ENCODE measurements at places on chromosomes 4 and X.
A peak's percentile ranks its signal among the peaks of the same experiment; 100 is the strongest.

GRCh38 chrX:87515836-87516235 lies 1.8 kb upstream of the KLHL4 start:
- no peak for DNase-seq

GRCh38 chr4:153785910-153786721 lies 2.8 kb downstream of the SFRP2 start:
- DNase-seq, result peak; percentile 33

GRCh38 chrX:154650221-154650510 lies 3.2 kb downstream of the CTAG2 start:
- DNase-seq, result no peak

GRCh38 chr4:154781983-154782293 lies 866 bp downstream of the RBM46 start:
- DNase-seq, result peak; percentile 14

DNA sequence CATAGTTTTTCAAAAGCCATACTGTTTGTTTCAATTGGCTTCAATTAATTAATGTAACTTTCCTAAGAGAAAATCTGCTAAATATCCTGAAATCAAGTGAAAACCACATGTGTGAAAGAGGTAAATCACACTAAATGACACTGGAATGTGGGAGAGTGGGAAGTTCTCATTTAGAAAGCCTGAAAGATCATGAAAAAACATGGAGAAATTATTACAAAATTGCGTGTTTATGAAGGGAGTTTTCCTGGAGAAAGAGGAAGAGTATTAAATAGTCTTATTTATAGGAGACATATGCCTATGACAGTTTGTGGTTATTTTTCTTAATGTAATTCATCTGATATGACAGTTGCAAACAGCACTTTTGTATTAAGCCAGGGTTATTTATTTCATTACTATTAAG lies 183.7 kb downstream of the DKK2 start:
- no peak for DNase-seq

GRCh38 chr4:150149381-150149780 lies 71.1 kb downstream of the DCLK2 start:
- peak; percentile 53 for DNase-seq

DNA sequence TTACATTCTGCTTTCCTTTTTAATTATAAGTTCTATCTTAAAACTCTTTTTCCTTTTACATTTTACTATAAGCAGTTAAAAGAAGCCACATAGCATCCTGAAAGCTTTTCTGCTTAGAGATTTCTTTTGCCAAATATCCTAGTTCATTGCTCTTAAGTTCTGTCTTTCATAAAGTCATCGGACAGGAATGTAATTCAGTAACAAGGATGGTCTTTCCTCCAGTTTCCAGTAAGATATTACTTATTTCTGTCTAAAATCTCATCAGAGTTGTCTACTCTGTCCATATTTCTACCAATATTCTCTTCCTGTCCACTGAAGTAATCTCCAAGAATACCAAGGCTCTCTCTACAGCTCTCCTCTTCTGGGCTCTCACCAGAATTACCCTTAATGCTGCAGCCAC lies 37.5 kb upstream of the ADH1C start:
- peak; percentile 12 for DNase-seq

DNA sequence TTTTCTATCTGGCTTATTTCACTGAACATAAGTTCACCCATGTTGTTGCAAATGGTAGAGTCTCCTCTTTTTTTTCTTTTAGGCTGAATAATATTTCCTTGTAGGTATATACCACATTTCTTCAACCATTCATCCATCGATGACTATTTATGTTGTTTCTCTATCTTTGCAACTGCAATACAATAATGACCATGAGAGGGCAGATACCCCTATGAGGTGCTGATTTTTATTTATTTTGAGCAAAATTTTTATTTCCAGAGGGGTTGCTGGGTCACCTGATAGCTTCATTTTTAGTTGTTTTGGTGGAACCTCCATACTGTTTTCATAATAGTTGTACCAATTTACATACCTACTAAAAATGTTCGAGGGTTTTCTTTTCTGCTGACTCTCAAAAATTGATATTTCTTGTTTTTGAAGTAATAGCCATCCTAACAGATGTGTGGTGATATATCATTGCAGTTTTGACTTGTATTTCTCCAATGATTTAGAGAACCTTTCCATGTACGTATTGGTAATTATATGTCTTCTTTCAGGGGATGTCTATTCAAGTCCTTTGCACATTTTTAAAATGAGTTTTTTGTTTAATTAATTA lies 1697.0 kb downstream of the PCDH7 start:
- DNase-seq, result no peak

DNA sequence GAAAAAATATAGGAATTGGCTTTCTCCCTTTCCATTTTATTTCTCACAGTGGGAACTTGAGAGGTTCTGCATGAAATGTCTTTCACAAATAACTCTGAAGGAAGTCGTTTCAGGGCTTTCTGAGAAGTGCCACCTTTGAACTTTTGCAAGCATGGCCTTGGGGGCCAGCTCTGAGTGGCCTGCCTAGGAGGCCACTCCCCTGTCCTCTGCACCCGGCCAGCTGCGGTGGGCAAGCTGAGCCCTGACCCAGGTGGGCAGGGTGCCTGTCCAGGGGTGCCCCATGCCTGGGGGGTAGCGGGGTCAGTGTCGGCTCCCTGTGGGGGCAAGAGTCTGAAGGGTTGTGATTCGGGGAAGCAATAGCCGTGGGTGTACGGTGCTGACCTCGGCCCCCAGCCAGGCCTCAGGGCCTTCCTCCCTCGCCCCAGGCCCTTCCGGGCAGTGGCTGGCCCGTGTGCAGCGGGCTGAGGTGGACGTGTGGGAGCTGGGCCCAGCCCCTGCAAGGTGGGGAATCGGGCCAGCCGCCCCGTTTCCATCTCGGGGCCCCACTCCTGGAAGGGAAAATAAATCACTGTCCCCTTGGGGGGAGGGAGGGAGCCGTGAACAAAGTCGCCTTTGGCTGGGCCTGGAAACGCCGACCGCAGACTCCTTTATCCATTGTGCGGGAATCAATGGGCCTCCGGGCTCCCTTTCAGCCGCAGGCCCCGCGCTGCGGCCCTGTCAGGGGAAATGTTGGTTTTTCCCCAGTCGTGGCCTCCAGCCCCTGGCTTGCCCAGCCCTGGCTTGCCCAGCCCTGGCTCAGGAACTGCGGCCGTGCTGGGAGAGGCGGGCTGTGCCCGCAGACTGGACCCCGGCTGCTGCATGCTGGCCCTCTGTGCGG lies 3.1 kb downstream of the FGFRL1 start:
- no peak for DNase-seq

GRCh38 chrX:146056511-146057081 lies 239.0 kb downstream of the SLITRK2 start:
- DNase-seq, result no peak

DNA sequence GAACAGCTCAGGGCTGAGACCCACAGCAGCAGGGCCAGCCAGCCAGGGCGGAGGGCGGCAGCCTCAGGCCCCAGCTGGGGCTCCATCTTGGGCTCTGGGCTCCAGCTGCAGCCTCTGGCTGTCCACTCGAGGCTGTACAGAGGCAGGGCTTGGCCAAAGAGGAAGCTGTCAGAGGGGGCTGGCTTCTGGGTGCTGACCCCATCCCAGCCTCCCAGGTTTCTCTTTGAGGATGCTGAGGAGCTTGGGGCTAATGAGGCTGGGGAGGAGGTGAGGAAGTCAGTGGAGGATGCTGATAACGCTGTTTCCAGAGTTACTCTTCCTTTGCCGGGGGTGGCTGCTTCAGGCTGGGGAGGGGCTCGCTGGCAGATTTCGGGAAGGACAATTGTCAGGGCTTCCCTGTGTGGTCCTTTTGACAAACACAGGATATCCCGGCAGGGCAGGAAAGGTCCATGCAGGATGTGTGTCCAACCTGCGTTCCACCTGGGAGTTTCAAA lies at the start of gene DIPK2B:
DIPK2B (minus strand) TSS at position 136 of the 494 bp plus-strand sequence; CDS start at position 86, 50 bp downstream.
- no peak for DNase-seq

- DNase-seq, result peak; percentile 57
Observed at GRCh38 chr4:47686294-47686872, 151.5 kb downstream of the CORIN start.

DNA sequence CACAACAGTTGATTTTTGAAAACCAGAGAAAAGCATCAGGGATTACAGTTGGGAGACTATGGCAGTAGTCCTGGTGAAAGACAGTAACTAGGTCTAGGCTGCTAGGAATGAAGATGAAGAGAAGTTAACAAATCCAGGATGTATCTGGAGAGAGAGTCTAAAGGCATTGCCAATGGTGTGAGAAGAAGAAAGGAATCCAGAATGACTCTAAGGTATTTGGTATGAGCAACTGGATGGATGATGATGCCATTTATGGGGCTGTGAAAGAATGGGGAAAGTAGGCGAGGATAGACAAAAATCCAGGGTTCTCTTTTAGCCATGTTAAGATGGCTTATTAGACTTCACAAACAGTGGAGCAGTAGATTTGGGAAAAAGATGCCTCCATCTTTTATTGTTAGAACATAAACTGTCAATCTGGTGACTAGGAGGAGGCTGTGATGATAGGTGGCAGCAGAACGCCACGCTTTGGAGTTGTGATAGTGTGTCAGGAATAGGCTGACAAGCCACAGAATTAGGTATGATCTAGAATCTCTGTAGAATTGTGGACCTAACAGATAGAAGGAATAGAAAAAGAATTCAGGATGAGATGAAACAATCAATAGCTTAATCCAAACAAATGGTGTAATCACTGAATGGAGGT lies 27.3 kb upstream of the JADE1 start:
- DNase-seq, result peak; percentile 67

- DNase-seq, result no peak
Observed at GRCh38 chr4:42713391-42713790, 56.5 kb upstream of the ATP8A1 start.

DNA sequence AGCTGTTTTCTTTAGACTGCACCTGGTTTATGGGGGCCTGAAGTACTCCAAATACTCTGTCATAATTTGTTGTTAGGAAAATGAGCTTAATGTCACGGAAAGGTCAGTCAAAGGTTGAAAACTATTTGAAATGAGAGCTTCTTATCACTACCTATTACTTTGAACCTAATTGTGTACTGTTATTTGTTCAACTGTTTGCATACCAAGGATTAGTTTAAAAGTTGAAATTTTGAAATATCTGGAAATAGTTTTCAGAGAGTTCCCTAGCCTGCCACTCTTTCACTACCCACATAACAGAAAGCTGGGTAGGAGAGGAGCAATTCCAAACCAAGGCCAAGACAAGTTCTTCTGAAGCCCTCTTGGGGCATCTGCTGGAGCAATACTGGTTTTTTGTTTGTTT lies 28.0 kb upstream of the AP1AR start:
- no peak for DNase-seq

GRCh38 chr4:26905172-26905571 lies 44.5 kb downstream of the STIM2 start:
- no peak for DNase-seq

GRCh38 chr4:74653331-74654229 lies 140.7 kb downstream of the BTC start:
- no peak for DNase-seq

DNA sequence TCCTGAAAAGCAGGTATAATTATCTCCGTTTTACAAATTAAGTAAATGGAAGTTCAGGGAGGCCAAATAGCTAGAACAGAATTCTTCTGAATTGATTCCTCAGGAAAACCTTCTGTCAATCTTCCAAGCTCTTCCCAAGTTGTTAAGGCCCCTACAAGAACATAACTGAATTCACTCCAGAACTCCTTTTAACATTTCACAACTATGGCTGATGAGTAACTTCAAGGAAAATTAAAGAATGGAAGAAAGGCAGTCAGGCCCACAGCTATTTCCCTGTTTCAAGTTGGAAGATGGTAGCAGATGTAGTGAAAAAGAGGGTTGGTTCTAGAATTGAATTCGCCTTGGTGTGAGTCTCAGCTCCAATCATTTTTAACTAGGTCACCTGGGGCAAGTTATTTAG lies 15.9 kb downstream of the SETD7 start:
- DNase-seq, result no peak

DNA sequence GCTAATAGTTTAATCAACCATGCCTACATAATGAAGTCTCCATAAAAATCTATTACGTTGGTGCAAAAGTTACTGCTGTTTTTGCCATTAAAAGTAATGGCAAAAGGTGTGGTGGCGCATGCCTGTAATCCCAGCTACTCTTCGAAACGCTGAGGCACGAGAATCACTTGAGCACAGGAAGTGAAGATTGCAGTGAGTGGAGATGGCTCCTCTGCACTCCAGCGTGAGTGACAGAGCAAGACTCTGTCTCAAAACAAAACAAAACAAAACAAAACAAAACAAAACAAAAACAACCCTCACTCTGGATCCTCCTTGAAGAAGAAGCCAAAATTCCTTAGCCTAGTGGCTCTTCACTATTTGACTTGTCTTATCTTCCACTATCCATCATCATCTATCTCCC lies 78.0 kb downstream of the MSN start:
- no peak for DNase-seq

- DNase-seq, result no peak
Observed at GRCh38 chr4:17681281-17682221, 67.1 kb downstream of the MED28 start.

GRCh38 chr4:130563185-130563888 lies 1467.4 kb downstream of the C4orf33 start:
- DNase-seq, result peak; percentile 8

GRCh38 chr4:44791831-44792230 lies 65.5 kb upstream of the GNPDA2 start:
- DNase-seq, result no peak

- no peak for DNase-seq
Observed at GRCh38 chrX:48461830-48462229, 8.2 kb downstream of the SLC38A5 start.

GRCh38 chr4:95599777-95600400 lies 51.1 kb upstream of the UNC5C start:
- no peak for DNase-seq

- DNase-seq, result no peak
Observed at GRCh38 chr4:26252349-26253025, 68.3 kb upstream of the RBPJ start.

All from AG20443 (cell line).